ENCODE measurements at places on chromosomes 5 and 9.

DNA sequence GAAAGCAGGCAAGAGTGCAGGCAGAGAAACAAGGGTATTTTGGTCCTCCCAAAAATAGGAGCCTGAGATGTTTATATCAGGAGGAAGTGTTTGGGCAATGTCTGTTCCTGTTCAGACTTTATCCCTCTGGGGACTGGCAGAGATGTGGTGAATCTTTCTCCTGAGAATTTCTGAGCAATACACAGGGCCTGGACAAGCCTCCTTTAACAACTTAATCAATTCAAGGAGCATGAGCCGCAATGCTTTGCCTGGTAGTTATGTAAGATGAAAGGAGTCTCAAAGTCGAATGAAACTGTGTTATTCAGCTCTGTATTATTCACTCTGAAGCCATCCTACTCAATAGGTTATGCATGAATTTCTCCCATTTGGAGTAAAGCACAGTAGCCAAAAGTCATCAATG is 365.6 kb downstream of the MAN2A1 start:
- DNase-seq: no peak

- DNase-seq: no peak
Observed at GRCh38 chr9:131620764-131621520, 75.6 kb downstream of the PRRT1B start.

DNA sequence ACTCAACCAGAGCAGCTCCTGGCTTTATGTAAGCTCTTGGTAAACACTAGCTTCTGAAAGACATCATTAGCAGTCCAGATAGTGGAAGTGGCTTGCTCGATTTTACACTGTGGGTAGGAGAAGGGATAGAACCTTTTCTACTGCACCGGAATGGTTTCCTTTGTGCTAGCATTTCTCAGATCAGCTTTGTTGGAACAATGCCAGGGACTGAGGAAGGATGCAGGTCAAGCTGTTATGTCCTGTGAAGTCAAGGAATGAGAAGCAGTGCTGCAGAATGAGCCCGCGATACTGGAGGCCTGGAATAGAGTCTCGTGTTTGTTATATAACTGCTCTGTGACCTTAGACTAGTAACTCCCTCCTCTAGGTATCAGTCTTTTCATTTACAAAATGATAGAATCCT is 233.6 kb downstream of the GABRB2 start:
- no peak for DNase-seq

- DNase-seq: no peak
Observed at GRCh38 chr9:113808391-113809358, 67.4 kb upstream of the ZNF618 start.

GRCh38 chr9:77435277-77435676 is 212.8 kb downstream of the GNA14 start:
- no peak for DNase-seq

DNA sequence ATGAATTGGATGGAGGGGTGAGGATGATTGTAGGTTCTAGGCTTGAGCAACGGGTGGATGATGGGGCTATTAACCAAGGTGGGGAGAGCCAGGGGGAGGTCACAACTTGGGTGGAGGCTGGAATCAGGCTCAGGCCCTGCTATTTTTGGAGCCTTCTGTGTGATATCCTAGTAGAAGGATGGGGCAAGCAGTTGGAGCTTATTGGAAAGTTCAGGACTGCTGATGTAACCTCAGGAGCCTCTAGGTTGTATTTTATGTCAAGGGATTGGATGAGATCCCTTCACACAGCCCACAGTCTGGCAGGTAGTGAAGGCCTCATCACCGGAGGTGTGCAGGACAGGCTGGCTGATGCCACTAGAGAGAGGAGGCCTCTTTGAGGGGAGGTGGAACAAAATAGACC is 11.2 kb upstream of the RPS14 start:
- no peak for DNase-seq

DNA sequence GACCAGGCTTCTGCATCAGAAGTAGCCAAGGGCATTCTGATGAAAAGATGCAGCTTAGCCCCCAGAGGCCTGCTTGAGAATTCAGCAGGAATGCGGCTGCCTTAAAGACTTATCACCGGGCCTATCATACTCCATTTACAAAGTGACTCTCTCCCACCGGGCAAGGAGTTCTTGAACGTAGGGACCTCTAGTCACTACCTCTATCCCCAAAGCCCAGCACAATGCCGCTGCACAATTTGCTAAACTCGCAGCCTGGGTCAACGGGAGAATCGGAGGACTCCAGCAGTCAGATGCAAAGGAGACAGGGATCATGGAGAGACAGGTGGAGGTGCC is 661 bp downstream of the PDCL start:
- DNase-seq: no peak

- DNase-seq: no peak
Observed at GRCh38 chr5:28580616-28581015, 1542.2 kb upstream of the CDH9 start.

DNA sequence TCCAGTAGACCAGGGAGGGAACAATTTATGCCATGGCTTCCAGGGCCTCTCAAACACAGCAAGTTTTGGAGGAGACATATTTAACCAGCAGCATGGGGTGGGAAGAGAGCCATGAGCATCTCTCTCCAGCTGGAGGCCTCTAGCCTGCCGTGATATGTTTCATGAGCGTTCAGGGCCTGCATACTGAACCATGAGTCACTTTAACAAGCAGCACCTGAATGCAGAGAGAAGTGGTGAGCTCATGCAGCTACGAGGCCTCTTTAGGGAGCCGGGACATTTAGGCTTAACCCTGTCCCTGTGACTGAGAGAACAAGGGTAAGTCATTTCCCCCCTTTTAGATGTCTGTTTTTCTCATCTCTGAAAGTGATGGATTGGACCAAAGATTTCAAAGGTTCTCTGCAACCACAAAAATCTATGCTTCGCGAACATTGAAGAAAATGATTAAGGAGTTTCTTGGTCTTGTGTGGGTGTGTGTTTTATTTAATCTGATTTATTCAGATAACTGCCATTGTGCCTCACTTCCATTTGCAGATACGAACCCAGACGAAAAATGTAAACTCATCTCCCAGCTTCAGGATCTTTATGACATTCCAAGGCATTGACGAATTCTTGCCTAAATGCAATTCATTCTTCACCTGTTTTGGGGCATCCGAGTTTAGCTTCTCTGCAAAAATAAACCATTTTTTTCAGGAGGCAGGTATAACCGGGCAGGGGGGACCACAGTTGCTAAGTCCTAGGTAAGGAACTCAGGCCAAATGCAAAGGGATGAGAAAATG is 157.0 kb downstream of the GABBR2 start:
- no peak for DNase-seq

GRCh38 chr5:167381457-167381856 is 910.0 kb upstream of the WWC1 start:
- no peak for DNase-seq

Measured in NCI-H1417 treated with DMSO at 0.1 percent for 48 hours (cell line).